T-helper 1 cell (primary cell): ENCODE measurements at places on chromosomes 3 and 15.
A peak's percentile ranks its signal among the peaks of the same experiment; 100 is the strongest.

DNA sequence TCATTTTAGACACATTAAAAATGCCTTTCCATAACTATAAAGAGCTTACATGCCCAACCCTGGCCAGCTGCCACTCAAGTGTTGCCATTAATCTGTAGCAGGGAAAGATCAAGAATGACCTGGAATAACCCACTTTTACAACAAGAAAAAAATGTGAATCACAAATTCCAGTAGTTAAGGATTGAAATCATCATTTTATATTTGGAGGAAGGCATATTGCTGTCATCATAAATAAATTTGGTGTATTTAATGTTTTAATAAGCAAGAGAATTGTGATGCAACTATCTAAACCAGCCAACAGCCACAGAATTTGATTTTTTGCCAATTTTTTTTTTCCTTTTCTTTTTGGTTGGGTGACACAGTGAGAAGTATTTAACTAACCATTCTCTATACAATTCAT lies 240.0 kb upstream of the SEMA6D start:
- DNase-seq, result no peak

- DNase-seq, result no peak
Measured at GRCh38 chr3:64505419-64505818, 182.4 kb downstream of the ADAMTS9 start.

DNA sequence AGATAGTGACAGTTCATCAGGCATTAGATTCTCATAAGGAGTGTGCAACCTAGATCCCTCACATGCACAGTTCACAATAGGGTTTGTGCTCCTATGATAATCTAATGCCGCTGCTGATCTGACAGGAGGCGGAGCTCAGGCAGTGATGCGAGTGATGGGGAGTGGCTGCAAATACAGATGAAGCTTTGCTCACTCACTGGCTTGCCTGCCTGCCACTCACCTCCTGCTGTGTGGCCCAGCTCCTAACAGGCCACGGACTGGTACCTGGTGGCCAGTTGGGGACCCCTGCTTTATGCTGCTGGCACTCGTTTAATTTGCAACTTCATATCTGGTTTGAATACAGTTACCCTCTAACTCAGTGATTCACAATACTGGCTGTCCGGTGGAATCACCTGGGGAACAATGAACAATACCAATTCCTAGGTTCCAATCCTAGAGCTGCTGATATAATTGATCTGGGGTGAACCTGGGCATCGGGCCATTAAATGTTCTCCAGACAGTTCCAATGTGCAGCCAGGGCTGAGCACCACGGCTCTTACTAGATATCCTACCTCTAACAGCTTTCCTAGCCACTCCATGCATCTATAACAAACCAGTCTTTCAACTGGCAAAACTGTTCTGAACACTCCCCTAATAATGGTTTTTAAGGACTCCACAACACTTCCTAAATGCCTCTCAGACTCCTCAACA lies 131.4 kb downstream of the ATP1B3 start:
- no peak for DNase-seq

GRCh38 chr3:122926322-122926721 lies 101.2 kb downstream of the SEMA5B start:
- no peak for DNase-seq

- peak; percentile 71 for DNase-seq
Measured at GRCh38 chr3:10228248-10228950, 19.9 kb upstream of the TATDN2 start.

GRCh38 chr3:110352841-110353604 lies 718.6 kb upstream of the NECTIN3 start:
- no peak for DNase-seq

DNA sequence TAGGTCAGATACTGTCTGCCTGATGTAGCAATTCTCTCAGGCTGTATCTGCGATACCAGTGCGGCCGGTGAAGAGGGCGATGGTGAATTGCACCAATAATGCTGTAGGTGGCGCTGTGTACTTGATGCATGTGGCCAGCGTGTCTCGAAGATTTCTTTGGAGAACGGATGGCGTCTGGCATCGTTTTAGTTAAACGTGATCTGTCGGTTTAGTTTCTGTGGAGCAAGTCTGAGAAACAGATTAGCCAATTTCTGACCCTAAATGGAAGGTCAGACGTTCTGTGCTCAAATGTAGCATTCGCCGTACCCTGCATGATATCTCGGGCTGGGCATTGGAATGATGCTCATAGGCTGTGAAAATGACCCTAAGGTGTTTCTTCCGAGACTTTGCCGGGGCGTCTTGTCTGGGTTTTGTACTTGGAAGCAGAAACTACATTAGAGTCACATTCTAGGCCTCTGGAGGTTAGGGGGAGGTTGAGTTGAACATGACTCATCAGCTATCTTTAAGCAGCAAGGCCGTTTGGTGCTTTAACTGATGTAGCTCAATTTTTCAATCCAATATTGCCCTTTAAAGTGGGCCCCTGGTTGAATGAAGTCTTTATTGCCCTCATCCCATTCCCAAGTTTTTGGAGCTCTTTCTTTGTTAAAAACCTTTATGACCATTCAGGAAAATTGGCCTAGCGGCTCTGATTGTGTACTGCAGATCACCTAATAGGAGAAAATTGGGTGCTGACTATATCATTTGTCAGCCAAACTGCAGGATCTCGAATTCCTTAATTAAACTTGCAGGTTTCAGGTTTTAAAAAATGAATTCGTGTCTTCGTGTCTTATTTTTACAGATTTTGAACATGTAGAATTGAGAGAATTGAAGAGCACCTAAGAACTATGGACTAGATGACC lies 80.0 kb downstream of the SQOR start:
- peak; percentile 26 for DNase-seq
